ENCODE measurements at places on chromosomes 1 and 21.

DNA sequence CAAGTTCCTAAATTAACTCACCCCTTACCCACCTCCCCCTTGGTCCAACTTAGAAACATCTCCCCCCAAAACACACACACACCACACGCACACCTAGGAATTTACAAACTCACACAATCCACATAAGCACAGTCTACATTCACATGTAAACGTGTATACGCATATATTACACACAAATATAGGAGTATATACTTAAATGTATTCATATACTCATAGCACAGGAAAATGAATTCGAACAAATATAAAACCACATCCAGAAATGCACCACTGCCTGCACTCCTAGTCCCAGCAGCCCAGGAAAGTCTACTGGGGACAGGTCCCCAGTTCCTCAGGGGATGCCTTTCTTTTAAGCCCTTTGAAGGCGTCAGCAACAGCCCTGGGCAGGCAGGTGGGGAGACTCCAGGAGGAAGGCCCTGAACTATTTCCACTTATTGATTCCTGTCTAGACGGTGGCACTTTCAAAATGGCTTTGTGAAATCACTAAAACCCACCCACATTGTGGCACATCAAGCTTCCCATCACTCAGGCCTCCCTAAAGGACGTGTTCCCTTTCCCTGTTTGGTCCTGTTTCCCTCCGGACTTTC is 3.1 kb upstream of the DMBX1 start:
- DNase-seq, result no peak

- no peak for DNase-seq
These were observed 1659.8 kb downstream of the BRINP3 start for GRCh38 chr1:188817814-188818213.

- DNase-seq, result no peak
These were observed 13.7 kb downstream of the GGPS1 start for GRCh38 chr1:235342039-235342438.

- no peak for DNase-seq
These were observed 155.7 kb downstream of the ADSS2 start for GRCh38 chr1:244296003-244296402.

- DNase-seq, result no peak
These were observed 13.3 kb upstream of the LRRC8D start for GRCh38 chr1:89807503-89807902.

DNA sequence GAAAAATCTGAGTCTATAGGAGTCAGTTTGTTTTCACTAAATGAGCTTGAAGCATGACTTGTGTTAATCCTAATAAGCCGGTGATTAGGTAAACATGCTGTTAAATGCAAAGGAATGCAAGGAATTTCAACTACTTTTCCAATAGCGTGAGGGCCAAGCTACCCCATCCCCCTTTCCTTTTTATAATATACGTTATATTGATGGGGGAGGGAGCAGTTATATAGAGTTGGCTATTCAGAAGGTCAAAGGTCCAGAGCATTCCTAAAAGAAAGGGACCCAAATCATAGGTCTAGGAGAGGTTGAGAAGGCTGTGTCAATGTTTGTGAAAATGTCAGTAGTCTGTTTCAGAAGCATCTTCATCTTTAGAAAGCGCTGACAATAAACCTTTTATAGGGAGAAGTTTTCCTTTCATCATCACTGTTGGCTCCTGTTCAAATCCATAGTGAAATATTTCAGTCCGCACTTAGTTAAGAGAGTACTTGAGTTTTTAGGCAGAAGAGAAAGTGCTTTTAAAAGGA is 3.8 kb downstream of the CCN1 start:
- DNase-seq, result no peak

- no peak for DNase-seq
These were observed 53.1 kb downstream of the S100B start for GRCh38 chr21:46551636-46552241.

- no peak for DNase-seq
These were observed 11.6 kb upstream of the CD247 start for GRCh38 chr1:167529829-167530474.

DNA sequence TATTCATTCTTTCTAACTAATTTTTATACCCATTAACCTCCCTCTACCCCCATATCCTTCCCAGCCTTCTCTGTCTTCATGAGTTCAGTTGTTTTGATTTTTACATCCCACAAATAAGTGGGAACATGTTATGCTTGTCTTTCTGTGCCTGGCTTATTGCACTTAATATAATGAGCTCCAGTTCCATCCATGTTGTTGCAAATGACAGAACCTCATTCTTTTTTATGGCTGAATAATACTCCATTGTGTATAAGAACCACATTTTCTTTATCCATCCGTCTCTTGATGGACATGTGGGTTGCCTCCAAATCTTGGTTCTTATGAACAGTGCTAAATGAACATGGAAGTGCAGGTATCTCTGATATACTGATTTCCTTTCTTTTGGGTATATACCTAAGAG is 21.5 kb downstream of the AGPAT3 start:
- no peak for DNase-seq

GRCh38 chr21:34795175-34795547 is 126.4 kb downstream of the CLIC6 start:
- no peak for DNase-seq

DNA sequence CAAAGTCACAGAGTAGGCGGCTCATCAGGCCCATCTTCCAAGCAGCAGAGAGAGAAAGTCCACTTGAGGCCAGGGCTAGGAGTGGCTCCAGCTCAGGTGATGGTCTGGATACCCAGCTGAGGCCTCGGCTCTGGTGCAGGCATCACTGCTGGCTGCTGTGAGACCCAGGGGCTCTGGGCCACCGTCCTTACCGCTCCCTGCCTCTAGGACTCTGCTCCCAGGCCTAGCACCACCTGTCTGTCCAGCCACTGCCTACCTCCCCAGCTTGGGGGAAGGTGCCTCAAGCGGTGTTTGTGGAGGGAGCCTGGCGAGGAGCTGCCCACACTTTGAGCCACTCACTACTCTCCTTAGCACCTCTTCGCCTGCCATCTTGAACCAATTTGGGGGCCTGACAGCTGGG is 57.9 kb downstream of the DMRTB1 start:
- no peak for DNase-seq

GRCh38 chr21:15422783-15423182 is 307.0 kb upstream of the USP25 start:
- DNase-seq, result no peak

DNA sequence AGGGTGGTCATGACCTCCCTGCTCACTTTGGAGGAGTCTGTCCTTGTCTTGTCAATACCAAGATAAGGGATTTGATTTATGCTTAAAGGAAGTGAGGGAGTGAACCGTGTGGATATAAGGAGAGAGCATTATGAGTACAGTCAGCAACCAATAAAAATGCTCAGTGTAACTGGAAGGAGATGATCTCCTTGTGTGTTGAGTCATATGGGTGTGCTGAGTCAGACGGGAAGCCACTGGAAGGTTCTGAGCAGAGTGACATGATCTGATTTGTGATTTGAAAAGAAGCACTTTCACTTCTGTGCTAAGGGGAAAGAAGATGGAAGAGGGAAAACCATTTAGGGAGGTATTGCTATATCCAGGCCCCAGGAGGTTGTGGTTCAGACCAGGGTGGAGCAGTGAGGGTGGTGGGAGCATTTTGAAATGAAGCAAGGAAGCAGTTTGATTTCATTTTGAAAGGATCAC is 2.5 kb upstream of the BCL10 start:
- DNase-seq, result no peak

GRCh38 chr21:34157521-34157920 is 84.1 kb downstream of the MRPS6 start:
- DNase-seq, result no peak

GRCh38 chr21:44444286-44444931 is 10.9 kb upstream of the LRRC3 start:
- no peak for DNase-seq

- DNase-seq, result no peak
These were observed 36.9 kb upstream of the QSOX1 start for GRCh38 chr1:180117764-180118116.

GRCh38 chr21:20999659-21000058 is 1.4 kb downstream of the NCAM2 start:
- peak; percentile 39 for DNase-seq

GRCh38 chr21:38821959-38822682 is 16.4 kb downstream of the ETS2 start:
- DNase-seq, result no peak

DNA sequence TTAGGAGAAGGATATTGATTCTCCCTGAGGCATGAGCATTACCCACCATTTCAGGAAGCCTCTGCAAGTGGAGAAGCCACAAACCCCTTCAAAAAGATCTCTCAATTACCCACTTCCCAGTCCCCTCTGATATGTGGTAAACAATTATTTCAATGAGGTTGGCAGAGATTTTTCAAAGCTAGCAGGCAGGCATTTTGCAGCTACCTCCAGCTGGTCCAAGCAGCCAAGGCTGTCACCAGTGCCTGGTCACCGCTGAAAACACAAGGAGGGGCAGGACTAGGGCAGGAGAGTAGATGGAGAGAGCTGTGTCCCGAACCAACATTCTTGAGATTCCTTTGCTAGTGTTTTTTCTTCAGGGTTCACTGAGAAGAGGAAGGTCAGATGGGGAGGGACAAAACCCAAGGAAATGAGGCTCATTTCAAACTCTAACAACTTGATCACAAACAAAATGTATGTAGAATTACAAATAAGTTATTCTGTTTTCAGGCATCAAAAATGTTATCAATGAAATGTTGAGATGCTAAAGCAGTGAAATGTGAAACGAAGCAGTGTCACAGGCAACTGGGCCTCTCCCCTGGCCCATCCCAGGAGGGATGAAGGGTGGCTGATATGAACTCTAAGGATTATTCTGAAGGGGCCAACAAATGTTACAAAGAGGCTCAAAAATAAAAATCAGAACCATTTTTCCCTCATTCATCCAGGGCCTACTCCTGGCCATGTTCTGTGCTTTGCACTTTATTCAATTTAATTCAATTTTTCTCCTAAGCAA is 22.3 kb downstream of the APP start:
- DNase-seq, result no peak

DNA sequence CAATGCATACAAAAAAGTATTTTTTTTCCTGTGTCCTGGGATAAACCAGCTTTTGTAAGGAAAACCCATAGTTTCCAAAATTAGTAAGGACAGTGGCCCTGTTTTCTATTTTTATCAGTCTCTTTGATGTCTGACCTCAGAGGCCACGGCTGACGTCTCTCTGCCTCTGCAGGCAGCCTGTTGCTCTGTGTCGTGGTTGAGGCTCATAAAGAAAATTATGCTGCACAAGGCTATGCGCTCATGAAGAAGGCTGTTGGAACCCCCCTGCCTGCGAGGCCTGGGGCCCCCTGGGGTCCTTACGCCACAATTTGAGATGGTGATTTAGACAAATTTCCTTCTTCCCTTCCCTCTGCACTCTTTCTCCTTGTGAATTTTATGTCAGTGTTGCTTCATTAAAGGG is 48.9 kb downstream of the AGPAT3 start:
- DNase-seq, result no peak

- DNase-seq, result no peak
These were observed 24.0 kb downstream of the RGS7 start for GRCh38 chr1:241332987-241333386.

DNA sequence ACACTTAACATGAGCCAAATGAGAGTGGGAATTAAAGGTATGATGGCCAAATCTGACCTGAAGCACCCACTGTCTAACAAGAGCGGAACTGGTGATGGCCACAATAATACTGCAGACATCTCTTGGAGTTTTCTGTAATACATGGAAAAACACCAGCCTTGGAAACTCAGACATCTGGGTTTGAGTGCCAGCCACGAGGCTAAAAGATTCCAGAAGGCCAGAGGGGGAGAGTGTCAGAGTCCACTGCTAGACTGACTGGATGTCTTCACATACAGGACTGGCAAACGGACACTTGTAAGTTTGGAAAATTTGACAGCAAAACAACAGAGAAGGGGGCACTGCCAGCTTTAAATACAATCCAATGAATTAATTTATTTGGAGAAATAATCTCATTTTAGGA is 175.1 kb downstream of the ADSS2 start:
- no peak for DNase-seq

GRCh38 chr1:235943581-235944114 is 76.9 kb upstream of the LYST start:
- no peak for DNase-seq
